ENCODE measurements at places on chromosomes 3 and 15.

DNA sequence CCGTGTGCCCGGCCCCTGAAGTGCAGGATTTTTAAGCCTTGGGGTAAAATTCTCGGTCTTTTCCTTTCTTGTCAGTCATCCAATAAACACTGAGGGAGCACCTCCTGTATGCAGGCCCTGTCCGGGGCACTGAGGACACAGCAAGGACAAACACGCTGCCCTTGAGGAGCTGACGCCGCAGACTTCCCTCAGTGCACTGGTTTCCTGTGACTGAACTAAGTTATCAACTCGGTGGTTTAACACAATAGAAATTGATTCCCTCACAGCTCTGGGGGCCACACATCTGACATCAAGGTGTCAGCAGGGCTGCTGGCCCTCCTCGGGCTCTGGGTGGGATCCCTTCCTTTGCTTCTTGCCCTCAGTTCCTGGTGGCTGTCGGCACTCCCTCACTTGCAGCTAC is 65.1 kb downstream of the ZNF445 start:
- DNase-seq = no peak

GRCh38 chr3:29144361-29144760 is 136.5 kb upstream of the RBMS3 start:
- DNase-seq = no peak

DNA sequence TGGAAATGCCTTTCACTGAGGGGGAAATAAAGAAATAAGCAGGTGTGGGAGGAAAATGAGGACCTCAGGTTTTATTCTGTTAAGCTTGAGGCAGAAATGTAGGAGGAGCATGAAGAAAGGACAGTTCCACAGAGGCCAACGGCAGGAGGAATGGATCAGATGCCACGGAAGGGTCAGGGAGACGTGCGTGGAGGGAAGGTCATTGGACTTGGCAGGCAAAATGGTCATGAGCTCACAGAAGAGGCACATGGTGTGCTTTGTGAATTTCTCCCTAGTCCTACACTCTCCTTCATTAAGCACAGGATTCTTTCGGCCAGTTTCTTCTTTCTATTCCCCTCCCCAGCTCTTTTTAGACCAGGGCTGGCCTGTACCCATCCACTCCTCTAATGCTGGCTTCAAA is 32.5 kb upstream of the THSD4 start:
- DNase-seq = no peak

- no peak for DNase-seq
Measured at GRCh38 chr3:33187368-33187634, 31.3 kb downstream of the SUSD5 start.

- no peak for DNase-seq
Measured at GRCh38 chr15:60989696-60990095, 239.4 kb downstream of the RORA start.

DNA sequence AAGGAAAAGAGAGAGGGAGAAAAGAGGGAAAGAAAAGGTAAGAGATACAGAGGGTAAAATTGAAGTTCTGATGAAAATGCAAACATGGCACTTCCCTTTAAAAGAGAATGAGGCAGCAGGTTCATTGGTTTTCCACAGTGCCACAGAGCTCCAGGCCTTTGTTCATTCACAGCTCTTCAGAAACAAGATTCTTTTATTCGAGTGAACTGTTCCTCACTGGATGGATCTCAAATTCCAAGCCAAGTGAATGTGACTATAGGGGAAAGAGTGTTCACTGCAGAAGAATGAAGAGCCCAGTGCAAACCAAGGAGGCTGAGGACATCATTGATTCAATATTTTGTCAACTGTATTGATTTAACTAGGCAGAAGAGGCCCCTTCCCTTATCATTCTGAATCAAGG is 280.3 kb upstream of the PROK2 start:
- no peak for DNase-seq

DNA sequence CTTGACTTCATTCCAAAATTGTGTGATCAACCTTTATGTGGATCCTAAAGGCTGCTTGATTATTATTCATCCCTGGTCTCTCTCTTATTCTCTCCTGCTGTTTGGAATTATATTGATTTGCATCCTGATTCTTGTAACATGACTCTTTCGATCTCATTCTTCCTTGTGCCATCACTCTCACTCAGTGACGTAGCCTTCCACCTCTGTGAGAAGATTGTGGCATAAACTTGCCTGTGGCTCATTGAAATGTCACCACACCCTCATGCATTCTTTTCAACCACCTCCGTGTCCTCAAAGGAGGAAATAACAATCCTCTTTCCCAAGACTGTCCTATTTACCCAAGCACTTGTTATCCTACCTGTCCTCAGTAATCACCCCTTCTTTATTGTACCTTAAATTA is 41.3 kb upstream of the GCNT3 start:
- no peak for DNase-seq

DNA sequence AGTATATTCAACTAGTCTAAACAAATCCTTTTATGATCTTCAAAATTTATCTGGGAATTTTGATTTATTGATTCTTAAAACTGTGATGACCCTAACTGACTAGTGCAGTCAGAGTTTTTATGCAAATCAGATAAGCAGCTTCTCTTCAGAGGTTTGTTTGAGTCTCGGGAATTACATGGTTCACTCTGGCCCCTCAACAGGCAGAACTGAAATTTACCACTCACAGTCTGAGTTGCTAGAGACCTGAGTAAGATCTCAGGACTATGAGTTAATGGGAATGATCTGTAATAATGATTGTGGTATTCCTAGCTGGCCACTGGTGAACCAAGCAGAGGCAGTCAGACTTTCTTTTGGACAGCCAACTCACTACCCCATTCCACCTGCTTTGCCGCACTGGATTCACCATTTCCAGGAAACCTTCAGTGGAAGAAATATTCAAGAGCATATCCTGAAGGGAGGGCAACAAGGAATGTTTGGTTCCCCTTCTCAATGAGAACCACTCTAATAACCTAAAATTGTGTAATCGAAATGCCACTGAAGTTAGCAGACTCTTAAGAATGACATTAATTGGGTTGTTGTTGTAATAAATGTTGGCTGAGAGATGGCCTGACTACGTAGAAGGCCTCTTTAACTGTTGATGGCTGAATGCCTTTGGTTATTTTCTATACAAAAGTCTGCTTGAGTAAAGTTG is 11.5 kb upstream of the DNAJC13 start:
- no peak for DNase-seq

- DNase-seq = no peak
Measured at GRCh38 chr3:94887065-94887464, 824.2 kb downstream of the NSUN3 start.

Measured in NCI-H1105 treated with DMSO at 0.1 percent for 48 hours (cell line).